Lung (tissue), 17 donors: ENCODE measurements at places on chromosomes 11 and 22. TPM values are rescaled to one million over a fixed set of nuclear protein-coding genes. Genes with fewer than 3 reads are reported as not detected.

The GSTT2 gene
- total RNA-seq = not detected

The DDX10 gene
- total RNA-seq = 21.7 TPM

The ANGPTL5 gene
- total RNA-seq = not detected

The SAA4 gene
- 3.8 TPM for total RNA-seq

The OR4A16 gene
- not detected for total RNA-seq

The OR52N4 gene
- total RNA-seq = 0.28 TPM

The TMEM126A gene
- 29.7 TPM for total RNA-seq

The HSD17B12 gene
- 118 TPM for total RNA-seq

The SLC22A8 gene
- not detected for total RNA-seq

The TRIM48 gene
- not detected for total RNA-seq

The GRIK4 gene
- total RNA-seq = 4.9 TPM

The USH1C gene
- total RNA-seq = 0.11 TPM
